ENCODE measurements at places on chromosomes 3 and 15.
A peak's percentile ranks its signal among the peaks of the same experiment; 100 is the strongest.

GRCh38 chr3:32447865-32448400 is 54.7 kb downstream of the CMTM6 start:
- no peak for DNase-seq

- no peak for DNase-seq
Measured at GRCh38 chr15:98920091-98920880, 87.3 kb downstream of the PGPEP1L start.

DNA sequence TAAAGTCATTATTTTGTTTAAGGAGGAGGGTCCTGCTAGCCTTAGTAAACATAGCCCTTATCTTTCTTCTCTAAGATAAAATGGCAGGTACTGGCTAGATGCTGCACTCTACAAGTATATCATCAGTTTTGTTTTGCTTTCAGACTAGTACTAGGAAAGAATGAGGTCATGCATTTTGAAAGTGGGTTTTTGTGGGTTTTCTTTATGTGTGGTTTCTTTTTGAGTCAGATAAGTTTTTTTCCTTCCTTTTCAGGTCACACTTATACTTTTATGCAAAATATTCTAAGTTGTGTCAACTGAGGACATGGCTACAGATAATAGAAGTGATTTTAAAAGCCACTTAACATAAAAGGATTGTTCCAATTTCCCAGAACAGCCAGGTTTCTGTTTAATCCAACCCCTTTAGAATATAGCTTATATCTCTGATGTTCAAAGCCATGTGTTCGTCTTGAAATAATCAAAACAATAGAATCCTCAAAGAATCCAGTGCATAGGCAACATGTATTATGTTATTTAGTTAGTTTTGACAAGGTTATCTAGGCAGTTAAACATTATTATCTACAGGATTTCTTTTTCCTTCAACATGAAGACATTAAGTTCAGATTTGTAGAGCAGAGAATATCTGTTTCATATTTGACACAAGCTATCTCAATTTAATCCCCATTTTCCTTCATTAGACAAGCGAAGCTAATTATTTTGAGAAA is 406.2 kb downstream of the RBMS3 start:
- no peak for DNase-seq

- DNase-seq, result no peak
Measured at GRCh38 chr3:157226173-157226847, 66.4 kb upstream of the CCNL1 start.

GRCh38 chr3:147412261-147412916 is 3.2 kb downstream of the ZIC1 start:
- DNase-seq, result no peak

GRCh38 chr3:125313060-125313635 is 62.0 kb downstream of the ZNF148 start:
- DNase-seq, result no peak

- DNase-seq, result peak; percentile 64
Measured at GRCh38 chr3:105448338-105448982, 81.8 kb downstream of the ALCAM start.

DNA sequence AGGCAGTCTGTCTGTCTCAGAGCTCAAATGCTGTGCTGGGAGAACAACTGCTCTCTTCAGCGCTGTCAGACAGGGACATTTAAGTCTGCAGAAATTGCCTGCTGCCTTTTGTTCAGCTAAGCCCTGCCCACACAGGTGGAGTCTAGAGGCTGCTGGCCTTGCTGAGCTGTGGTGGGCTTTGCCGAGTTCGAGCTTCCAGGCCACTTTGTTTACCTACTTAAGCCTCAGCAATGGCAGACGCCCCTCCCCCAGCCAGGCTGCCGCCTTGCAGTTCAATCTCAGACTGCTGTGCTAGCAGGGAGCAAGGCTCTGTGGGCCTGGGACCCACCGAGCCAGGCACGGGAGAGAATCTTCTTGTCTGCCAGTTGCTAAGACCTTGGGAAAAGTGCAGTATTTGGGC is 25.0 kb upstream of the RPP14 start:
- peak; percentile 19 for DNase-seq

All from ELF-1 (cell line).